ENCODE measurements at places on chromosomes 5 and 9.

GRCh38 chr9:99178912-99179872, 42.5 kb downstream of the ALG2 start:
- DNase-seq = no peak

- DNase-seq = no peak
These were observed 4.5 kb downstream of the ZNF608 start for GRCh38 chr5:124741711-124742496.

GRCh38 chr5:124746916-124747790, 714 bp upstream of the ZNF608 start:
- peak; percentile 38 for DNase-seq

DNA sequence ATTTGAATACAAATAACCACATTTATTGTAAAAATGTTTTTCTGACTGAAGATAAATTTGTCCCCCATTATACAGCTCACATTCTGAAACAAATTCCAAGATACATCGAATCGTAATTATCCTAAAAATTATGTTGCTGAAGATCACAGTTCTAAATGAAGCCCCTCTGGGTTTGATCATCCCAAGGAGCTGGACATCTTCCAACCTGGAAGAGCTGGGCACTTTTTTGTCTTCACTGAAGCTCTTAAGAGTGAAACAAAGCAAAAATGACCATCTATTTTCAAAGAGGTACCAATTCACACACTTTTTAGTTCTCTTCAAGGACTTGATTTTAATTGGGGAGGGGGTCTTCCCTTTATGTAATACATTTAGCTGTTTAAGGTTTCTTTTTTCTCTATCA, 5.5 kb downstream of the CTNND2 start:
- no peak for DNase-seq

DNA sequence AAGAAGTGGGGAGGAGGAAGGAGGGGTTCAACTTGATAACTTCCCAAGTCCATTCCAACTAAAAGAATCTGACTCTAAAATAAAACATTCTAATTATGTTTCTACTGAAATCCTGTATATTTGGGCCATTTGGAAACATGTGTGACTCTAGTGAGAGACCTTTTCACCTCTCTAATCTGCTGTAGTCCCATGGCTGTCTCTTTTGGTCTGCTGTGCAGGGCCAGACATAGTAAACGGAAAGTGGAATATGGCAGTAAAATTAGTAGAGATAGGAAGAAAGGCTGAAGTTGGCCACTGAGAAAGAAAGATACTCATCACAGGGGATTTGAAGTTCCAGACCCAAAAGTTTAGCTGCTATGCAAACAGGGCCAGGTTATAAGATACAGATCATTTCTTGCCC, 15.9 kb downstream of the RFX3 start:
- no peak for DNase-seq

DNA sequence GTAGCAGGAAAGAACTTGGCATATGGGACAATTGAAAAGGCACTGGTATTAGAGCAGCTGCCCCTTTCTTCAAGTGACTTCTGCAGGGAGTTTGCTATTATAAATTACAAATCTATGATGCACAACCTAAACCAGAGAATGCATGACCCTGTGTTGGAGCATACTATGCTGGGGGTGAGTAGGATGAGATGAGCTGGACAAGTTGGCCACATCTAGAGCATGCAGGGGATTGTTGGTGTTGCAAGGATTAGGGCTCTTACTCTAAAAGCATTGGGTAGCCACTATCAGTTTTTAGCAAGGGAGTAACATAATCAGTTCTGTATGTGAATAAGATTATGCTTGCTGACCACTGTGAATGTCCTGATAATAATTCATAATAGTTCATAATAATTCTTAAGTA, 186.7 kb downstream of the KIAA0825 start:
- no peak for DNase-seq

DNA sequence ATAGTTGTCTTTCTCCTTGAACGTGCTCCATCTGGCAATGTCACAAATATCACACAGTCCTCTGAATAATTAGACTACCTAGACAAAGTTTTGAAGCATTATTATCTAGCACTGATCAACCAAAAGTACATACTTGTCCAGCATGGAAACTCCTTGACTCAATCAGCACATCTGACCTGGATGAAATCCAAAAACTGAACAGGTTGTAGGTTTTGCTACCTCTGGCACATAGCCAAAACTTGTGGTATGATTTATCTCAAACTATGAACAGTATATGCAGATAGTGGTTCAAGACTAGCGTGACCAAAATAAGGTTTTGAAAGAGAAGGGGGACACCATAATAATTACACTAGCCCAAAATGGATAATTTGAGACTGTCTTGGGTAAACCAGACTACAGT, 158.1 kb downstream of the ARRDC3 start:
- DNase-seq = no peak

DNA sequence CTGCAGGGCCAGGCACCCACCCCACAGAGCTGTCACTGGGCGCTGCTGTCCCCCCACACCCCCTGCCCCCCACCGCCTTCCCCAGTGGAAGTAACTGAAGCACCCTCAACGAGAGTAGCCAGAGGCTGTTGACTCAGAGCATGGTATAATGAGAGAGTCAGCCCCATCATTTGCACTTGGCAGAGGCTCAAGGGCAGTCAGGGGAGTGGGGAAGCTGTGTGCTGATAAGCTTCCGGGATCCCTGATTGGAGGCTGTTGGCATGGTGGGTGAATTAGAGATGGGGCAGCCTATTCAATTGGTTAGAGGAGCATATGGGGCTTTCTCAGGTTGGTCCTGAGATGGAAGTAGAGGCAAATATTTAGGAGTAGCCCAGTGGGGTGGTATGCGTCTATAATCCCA, 77.1 kb upstream of the GOLM1 start:
- DNase-seq = no peak

DNA sequence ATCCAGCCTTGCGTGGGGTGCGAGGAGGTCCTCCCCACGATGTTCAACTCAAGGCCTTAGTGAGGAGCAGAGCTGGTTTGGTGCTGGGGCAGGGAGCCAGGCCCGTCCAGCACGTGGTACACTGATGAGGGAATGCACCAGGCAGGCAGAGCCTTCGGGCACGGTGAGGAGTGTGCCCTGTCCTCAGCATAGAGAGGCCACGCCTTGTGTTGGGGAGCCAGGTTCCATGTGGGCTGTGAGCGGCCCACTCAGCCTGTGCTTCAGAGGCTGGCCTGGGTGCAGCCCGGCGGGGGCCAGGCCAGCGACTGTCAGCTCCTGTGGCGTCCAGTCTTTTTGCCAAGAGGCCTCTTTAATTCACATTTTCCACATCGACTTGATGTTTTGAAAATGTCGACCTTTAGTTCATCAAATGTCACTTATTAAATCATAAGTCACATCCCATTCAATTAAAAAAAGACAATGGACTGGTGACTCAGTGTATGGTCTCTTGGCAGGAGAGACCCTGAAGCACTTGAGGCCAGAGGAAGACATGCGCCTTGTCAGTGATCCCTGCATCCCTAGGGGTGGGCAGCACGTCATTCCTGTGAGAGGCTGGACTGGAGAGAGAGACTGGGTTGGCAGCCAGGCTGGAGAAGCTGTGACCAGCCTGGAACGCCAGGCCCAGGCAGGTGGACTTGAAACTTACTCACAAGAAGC, 21.7 kb downstream of the ERGIC1 start:
- no peak for DNase-seq

DNA sequence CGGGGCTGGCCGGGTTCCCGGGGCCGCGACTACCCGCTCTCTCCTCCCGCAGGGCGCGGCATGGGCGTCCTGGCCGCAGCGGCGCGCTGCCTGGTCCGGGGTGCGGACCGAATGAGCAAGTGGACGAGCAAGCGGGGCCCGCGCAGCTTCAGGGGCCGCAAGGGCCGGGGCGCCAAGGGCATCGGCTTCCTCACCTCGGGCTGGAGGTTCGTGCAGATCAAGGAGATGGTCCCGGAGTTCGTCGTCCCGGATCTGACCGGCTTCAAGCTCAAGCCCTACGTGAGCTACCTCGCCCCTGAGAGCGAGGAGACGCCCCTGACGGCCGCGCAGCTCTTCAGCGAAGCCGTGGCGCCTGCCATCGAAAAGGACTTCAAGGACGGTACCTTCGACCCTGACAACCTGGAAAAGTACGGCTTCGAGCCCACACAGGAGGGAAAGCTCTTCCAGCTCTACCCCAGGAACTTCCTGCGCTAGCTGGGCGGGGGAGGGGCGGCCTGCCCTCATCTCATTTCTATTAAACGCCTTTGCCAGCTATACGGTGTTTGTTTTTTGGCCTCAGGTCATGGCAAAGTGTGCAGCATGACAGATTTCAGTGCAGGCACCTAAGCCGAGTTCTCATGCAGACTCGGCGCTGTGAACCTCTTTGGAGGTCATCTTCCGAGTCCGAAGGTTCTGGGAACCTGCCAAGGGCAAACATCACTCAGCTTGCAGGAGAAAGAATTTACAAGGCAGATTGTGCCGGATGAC, 516 bp downstream of the MRPL41 start:
- no peak for DNase-seq

GRCh38 chr5:392431-392988, 50.5 kb upstream of the EXOC3 start:
- DNase-seq = peak; percentile 91

GRCh38 chr5:164235300-164235891, 730.0 kb downstream of the MAT2B start:
- no peak for DNase-seq

GRCh38 chr5:39063037-39063436, 11.2 kb downstream of the RICTOR start:
- DNase-seq = no peak

DNA sequence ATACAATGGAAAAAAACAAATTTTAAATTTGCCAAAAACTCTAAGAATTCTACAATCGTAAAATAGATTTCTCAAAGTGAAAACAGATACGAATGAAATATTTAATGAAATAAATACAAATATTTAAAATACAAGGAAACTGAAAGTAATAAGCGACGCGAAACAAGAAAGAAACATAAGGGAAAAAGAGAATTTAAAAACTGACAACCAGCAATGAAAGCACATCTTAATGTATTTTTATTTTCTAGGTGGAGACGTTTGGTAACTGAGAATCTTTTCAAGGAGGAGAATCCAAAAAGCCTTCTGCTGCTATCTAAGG, 1.0 kb downstream of the ANXA2R start:
- DNase-seq = no peak

- peak; percentile 84 for DNase-seq
These were observed at the start of gene AHRR for GRCh38 chr5:321230-321725. AHRR (plus strand) TSS chr5:321714; CDS start chr5:343903, 22,189 bp downstream.

DNA sequence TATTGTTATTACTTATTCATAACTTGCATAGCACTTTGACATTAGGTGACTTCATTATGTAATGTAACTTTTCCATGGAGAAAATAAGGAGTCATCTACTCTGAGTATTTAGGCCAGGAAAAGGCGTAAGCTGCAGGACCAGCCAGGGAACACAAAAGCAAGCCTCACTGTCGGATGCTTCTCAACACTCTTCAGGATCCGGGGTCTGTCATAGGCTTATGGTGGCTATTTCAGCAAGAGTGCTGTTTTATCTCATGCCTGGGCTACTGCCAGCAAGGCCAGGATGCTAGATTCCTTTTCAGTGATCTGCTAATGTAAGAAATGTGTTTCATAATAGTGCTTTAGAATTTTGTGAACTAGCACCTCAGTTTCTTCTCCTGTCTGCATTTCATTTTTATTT, 162.4 kb downstream of the CHSY3 start:
- DNase-seq = no peak

- peak; percentile 21 for DNase-seq
These were observed 10.0 kb downstream of the NR3C1 start for GRCh38 chr5:143393524-143393923.

GRCh38 chr9:20945269-20945668, 86.2 kb downstream of the HACD4 start:
- no peak for DNase-seq

DNA sequence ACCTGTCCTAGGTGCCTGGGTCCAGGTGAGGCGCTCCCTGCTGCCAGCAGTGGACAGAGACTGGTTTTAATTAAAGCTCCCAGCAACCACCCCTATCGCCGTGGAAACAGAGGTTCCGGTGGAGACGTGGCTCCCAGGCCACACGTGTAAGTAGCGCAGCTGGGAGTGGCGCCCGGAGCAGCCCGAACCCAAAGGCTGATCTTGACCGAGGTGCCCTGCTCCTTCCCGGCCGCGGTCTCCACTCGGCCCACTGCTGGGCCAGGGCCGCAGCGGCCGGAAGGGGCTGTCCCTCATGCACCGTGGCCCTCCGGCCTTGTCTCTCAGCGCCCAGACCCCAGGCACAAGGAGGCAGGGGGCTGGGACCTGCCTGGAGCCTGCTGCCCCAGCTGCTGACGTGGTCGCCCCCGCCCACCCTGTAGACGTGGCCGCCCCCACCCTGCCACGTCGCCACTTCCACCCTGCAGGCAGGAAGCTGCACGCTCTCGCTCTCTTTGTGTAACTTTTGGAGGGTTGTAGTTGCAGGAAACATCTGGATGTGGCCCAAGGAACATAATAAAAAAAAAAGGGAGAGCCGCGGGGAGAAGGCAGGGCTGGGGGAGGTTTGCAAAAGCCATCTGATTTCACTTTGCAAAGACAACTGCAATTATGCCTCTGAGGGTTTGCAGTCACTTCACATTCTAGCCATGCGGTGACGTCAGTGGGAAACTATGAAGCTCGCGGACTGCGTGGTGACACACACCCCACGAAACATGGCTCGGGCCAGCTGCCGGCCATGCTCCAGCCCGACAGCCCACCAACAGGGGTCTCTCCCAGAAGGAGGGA, 129.9 kb downstream of the RXRA start:
- peak; percentile 90 for DNase-seq

DNA sequence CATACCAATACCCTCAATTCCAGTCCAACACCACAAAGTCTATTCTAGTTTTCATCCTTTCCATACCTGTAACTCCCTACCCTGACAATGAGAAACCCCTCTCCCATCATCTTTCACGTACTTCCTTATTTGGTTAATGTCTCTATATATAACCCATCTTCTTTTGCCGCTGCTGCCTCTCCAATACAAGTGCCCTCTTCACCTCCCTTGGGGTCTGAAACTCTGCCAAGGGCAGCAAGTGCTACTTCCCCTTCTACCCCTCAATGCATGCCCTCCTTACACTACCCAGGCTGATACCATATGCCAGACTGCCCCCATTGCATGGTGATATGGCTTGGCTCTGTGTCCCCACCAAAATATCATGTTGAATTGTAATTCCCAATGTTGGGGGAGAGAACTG, 24.4 kb upstream of the SMIM15 start:
- DNase-seq = no peak

Data from suppressor macrophage (primary cell).